Endothelial cell of coronary artery (primary cell): ENCODE measurements at places on chromosomes 2 and 18. TPM values are rescaled to one million over a fixed set of nuclear protein-coding genes. Genes with fewer than 3 reads are reported as not detected.

The USP14 gene
- total RNA-seq = 19.3 and 29.4 TPM in 2 replicates

The VAMP8 gene
- total RNA-seq = 16.8 and 20.4 TPM in 2 replicates

The ATP6V1B1 gene
- total RNA-seq = 0.28 TPM in 1 of 2 replicates, not detected in the other

The C2orf66 gene
- total RNA-seq = 0.09 TPM in 2 replicates

The PTRHD1 gene
- total RNA-seq = 27.1 and 36.7 TPM in 2 replicates

The XDH gene
- total RNA-seq = not detected in 2 replicates

The ZC3H6 gene
- 1.4 and 2.9 TPM in 2 replicates for total RNA-seq

The LINC00305 gene
- not detected in 2 replicates for total RNA-seq

The LIMS1 gene
- 136 and 201 TPM in 2 replicates for total RNA-seq

The CHRNA1 gene
- 0.09 and 0.27 TPM in 2 replicates for total RNA-seq

The ERICH2 gene
- not detected in 2 replicates for total RNA-seq

The POTEC gene
- not detected in 2 replicates for total RNA-seq

The CCDC121 gene
- total RNA-seq = 1.3 and 1.5 TPM in 2 replicates
